NT2/D1 (cell line): ENCODE measurements at places on chromosomes 1 and 21.

- DNase-seq, result no peak
These were observed 2.4 kb upstream of the CD247 start for GRCh38 chr1:167520711-167521206.

DNA sequence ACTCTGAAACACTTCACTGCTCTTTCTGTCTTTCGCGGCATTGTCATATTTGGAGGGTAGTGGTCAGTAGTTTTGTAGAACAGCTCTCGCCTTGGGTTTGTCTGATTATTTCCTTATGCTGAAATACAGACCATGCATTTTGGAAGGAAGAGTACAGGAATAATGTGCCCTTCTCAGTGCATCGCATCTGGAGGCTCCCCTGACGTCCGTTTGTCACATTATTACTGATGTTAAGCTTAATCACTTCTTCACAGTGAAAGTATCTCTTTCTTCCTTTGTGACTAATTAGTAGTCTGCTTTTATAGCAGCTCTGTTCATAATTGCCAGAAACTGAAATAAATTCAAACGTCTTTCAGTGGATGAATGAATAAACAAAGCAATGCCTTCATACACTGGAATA lies 85.7 kb upstream of the CXADR start:
- DNase-seq, result no peak

DNA sequence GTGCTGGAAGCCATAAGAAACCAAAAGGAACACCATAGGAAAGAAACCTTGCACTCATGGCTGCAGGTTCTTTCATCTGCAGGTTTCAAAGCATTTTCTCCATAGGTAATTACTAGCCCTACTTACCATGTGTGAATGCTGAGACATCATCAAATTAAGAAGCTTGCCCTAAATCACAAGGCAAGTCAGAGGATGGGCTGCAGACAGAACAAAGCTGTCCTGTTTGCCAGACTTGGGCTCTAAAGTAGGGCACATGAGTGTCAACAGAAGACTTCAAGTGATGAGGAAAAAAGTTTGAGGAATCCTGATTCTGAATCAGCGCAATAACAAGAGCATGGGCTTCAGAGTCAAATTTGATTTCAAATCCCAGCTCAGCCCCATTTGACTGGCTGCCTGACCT lies 5.8 kb upstream of the EPS15 start:
- no peak for DNase-seq

GRCh38 chr21:36395353-36396111 lies 10.3 kb downstream of the CHAF1B start:
- no peak for DNase-seq

DNA sequence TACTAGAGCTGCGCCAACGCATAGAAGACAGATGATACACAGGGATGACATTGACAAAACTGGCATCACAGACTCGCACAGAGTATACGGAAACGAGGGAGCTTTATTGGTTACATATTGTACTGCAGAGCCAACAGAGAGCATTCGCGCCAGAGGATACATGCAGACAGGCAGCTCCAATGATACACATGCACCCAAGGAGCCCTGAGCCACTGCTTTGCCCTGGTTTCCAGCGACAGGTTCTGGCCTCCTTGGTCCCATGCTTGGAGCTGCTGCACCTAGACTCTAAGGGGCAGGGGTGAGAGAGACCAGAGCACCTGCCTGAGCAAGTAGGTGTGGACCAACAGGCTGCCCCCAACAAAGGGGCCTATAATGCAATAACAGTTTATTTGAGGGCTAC lies 65.6 kb downstream of the KDM1A start:
- DNase-seq, result no peak

DNA sequence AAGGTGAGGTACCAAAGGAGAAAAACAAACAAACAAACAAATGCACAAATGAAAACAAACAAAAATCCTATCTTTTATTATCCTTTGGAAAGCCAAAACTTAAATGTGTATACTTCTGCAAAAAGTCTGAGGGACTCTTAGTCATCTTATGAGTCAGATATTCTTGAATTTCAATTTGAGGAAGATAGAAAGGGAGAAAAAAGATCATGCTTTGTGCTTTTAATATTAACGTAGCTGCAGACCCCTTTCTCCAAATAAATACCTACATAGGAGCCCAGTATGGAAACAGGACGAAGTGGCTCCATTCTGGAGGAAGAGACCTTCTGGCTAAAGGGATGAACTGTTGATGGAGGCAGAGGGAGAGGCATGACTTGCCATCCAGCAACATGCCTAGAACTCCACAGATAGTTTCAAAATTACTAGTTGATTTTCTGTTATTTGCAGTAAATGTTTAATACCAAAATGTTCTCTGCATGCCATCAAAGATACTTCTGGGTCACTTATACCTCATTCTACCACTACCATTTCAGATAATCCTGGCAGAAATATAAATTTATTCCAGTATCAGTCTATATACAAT lies 25.4 kb downstream of the NUP210L start:
- no peak for DNase-seq

DNA sequence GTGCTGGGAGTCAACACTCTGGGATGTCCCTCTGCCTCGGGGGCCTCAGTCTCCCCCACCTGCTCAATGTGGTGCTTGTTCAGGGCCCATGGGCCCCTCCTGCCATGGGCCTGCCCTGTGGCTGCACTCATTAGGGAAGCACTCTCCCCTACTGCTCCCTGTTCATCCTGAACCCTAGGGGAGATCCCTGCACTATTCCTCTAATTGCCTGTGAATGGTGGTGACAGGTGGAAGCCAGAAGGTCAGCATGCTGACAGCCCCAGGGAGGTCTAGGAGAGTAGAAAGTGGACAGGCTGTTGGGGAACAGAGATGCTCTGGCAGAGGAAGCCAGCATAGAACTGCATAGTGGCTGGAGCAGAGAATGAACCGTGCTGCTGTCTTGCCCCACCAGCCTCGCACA lies 217.6 kb downstream of the TRABD2B start:
- DNase-seq, result no peak

GRCh38 chr1:155636397-155637153 lies 26.6 kb downstream of the MSTO1 start:
- DNase-seq, result no peak

DNA sequence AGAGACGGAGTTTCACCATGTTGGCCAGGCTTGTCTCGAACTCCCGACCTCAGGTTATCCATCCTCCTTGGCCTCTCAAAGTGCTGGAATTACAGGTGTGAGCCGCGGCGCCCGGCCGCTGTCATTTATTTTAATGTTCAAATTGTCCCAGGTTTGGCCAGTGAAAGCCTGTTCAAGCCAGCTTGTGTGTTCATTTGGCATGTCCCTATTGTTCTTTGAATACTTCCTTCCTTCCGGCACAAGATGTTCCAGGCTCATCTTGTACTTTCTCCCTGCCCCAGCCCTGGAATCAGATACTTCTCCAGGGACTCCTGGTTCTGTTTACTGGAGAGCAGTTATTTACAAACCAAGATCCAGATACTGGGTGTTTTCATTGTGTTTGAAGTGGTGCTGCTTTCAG lies 37.0 kb downstream of the ZBTB8B start:
- no peak for DNase-seq

DNA sequence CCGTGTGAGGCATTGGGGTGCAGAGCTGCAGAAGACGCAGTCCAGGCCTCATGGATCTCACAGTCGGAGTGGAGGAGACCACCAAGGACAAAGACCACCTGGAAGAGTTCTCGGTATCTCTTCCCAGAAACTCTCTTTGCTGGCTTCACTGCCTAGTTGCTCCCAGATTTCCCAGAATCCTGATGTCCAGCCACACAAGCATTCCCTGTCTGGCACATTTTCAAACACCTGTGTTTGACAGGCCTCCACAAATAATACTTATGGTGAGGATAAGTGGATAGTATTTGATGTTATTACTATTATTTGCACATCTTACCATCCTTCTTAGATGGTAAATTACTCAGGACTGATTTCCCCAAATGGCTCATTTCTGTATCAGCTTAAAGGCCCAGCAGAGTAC lies 27.7 kb upstream of the KANK4 start:
- DNase-seq, result no peak

GRCh38 chr21:31644643-31645042 lies 14.8 kb upstream of the SOD1 start:
- DNase-seq, result no peak

GRCh38 chr1:210407207-210407886 lies 78.6 kb downstream of the HHAT start:
- peak; percentile 74 for DNase-seq

- DNase-seq, result no peak
These were observed 75.6 kb downstream of the PIGK start for GRCh38 chr1:77143529-77144121.

DNA sequence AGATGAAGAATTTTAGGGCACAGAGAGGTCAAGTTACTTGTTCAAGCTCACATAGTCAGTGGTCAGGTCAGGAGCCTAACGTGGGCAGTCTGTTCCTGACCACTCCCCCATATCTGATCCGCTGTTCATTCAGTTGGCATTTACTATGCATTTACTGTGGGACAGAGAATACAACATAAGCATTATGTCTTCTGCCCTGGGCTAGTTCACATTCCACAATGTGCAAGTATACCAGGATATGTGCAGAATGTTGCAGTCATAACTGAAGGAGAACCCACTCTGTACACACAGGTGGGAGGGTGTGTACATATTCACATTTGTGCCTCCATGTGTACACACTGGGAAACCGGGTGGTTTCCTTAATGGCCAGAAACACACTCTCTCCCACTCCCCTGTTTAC lies 309.6 kb downstream of the PRDM2 start:
- DNase-seq, result no peak

DNA sequence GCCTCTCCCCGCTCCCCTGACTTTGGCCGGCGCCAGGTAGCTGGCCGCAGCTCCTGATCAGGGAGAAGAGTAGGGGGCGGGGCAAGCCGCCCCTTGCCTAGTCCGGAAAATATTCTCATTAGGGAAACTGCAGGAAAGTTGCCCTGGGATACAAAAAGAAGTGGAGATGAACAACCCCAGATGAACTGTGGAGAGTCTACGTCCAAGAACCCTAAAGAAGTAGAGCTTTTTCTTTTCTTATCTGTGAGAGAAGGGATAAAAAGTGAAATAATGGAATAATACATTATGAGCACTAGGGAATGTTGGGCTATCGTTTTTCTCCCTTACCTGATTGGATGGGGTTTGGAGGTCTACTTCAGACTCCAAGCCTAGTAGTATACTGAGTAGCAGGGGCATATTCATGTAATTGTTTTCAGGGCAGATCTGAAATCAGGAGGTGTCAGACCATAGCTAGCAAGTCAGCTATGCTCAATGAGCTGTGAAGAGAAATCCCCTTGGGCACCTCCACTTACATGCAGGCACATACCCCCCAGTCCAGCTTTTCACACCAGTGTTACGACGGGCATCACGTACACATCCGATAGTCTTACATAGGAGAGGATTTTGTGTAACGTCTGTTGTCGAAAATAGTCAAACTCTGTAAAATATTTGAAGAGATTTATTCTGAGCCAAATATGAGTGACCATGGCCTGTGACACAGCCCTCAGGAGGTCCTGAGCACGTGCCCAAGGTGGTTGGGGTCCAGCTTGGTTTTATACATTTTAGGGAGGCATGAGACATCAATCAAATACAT lies 1.7 kb upstream of the DUSP10 start:
- DNase-seq, result no peak

DNA sequence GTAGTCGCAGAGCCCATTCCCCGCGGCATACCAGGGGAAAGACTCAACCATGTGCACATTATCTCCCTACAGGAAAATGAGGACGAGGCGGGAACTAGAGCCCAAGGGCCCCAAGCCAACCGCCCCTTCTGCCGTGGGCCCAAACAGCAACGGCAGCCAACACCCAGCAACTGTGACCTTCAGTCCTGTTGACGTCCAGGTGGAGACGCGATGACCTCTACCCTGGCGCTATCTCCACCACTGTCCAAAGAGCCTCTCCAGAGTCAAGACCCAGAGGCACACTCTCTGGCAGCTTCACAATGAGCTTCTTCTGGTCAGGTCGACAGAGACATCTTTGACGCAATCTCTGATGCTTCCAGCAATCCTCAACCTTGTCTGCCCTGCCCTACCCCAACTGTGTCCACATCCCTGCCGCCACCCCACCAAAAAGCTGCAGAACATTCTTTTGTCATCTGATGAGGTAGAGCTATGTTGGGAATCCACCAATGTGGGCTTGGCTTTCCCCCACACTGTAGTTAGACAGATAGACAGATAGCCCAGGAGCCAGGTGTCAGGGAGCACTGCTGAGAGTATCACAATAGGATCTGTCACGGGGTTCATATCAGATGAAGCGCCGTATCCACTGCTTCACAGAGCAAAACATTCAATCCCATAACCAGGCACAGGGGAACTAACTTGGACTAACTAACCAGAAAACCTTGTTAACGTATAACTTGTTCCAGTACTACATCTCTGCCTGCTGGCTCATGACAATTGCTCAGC lies 37.4 kb upstream of the SRRM1 start:
- DNase-seq, result no peak

DNA sequence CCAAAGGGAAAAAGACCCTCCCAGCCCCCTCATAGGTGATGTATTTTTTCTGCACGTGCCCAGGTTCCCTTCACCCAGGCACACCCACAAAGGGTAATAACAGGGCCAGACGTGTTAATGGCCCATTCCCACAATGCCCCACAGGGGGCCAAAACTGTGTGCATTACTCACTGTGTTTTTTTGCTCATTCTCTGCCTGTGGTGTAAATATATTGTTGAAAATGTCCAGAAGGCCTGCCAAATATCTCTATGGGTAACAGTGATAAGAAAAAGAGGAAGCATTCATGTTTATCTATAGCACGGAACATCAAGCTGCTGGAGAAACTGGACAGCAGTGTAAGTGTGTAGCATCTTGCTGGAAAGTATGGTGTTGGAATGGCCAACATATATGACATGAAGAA lies 21.9 kb downstream of the RHEX start:
- DNase-seq, result no peak

- no peak for DNase-seq
These were observed 188.7 kb downstream of the CHRM3 start for GRCh38 chr1:239575113-239575512.

DNA sequence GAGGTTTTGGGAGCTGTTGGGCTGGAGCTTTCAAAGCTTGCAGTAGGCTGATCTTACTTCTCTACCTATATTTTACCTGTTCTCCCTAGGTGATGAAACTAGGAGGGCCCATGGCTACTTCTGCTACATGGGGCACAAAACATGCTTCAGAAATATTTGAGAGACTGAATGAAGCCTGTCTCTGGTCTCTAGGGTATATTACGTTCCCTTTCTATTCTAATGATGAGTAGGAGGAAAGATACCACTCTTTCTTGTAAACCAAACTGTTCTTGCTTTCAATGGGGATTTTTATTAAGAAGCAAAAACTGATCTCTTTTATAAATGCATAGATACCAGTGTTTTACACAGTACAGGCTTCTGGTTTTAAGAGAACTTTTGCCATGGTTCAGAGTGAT lies 103.1 kb downstream of the GALNT2 start:
- no peak for DNase-seq

DNA sequence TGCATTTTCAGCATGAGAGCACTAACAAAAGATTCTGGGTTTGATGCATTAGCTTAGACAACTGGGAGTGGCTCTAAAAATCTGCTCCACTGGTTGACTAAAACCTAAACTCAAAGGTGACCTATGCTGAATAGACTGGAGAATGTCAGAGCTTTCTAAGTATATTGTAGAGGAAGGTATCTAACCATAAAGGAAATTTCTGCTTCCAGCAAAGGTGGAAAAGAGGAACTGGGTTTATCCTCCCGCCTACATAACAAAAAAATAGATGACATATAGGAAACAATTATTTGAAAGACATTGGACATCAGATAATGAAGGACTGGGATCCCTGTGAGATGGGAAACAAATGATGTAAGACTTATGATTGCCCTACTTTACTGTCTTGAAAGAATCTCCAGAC lies 35.8 kb upstream of the CR2 start:
- no peak for DNase-seq

GRCh38 chr1:66873111-66873510 lies 51.5 kb downstream of the DNAI4 start:
- no peak for DNase-seq
